Naive thymus-derived CD4-positive, alpha-beta T cell (primary cell): ENCODE measurements at places on chromosomes 4 and X. TPM values are rescaled to one million over a fixed set of nuclear protein-coding genes. Genes with fewer than 3 reads are reported as not detected.
A peak's percentile ranks its signal among the peaks of the same experiment; 100 is the strongest.

The AKAP14 gene
- not detected for polyA plus RNA-seq

The GRIA2 gene
- polyA plus RNA-seq = not detected

- H3K36me3 ChIP-seq = no peaks in the 10 kb centered on the region
- no peaks in the 10 kb centered on the region for H3K27me3 ChIP-seq
- no peak overlapping the region for H3K4me3 ChIP-seq
- no peaks in the 10 kb centered on the region for H3K4me1 ChIP-seq
- DNase-seq = no peak
These were observed 208.7 kb upstream of the FTHL17 start for GRCh38 chrX:31280580-31280979.

GRCh38 chr4:123495530-123495929 lies 98.9 kb downstream of the SPRY1 start:
- H3K27me3 ChIP-seq = no peaks in the 10 kb centered on the region
- no peak overlapping the region for H3K4me3 ChIP-seq

DNA sequence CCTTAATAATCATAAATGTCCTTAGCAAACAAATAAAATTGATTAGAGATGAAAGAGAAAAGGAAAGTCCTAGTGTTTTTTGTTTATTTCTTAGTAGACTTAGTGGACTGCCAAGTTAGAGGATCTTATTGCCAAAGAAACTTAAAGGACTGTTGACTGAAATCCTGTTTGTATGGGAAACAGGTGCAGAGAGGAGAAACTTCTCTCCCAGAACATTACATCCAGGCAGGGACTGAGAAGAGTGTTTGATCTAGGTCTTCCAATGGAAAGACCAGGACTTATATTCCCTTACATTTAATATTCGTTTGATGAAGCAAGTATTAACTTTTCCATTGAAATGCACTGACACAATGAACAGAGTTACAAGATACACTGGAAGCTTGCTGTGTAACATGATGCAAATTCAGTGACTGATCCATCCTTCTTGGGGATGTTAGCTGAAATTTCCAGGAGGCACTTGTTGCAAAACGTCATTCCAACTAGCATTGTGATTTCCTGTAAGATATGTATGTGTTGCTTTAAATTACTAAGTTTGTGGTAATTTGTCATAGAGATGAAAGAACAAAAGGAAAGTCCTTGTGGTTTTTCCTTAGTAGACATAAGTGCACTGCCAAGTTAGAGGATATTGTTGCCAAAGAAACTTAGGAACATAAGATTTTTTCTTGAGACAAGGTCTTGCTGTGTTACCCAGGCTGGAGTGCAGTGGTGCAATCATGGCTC lies 505.6 kb downstream of the STIM2 start:
- H3K36me3 ChIP-seq = no peaks in the 10 kb centered on the region
- H3K27ac ChIP-seq = no peak overlapping the region
- DNase-seq = no peak
- no peaks in the 10 kb centered on the region for H3K4me1 ChIP-seq
- H3K27me3 ChIP-seq = no peaks in the 10 kb centered on the region

The MAGED4 gene
- polyA plus RNA-seq = not detected

The CHRDL1 gene
- polyA plus RNA-seq = not detected

DNA sequence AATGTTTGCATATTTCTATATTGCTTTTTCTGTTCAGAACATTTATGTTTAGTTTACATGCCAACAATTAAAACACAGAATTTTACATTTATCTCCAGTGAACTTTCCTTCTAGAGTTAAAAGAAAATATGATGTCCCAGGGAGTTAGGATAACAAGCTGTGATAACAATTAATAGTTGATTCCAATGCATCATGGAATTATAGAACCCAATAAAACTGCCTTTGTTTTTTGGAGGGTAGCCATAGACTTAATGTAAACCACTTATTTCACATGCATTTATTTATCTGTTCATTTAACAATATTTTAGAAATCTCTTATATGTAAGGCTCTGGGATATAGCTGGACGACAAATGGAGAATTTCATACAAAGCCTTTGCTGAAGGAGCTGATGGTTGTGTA lies 180.0 kb downstream of the CFAP299 start:
- DNase-seq = no peak
- H3K4me3 ChIP-seq = no peak overlapping the region
- H3K27me3 ChIP-seq = no peaks in the 10 kb centered on the region
- H3K27ac ChIP-seq = no peak overlapping the region
- no peaks in the 10 kb centered on the region for H3K36me3 ChIP-seq

- H3K27me3 ChIP-seq = no peaks in the 10 kb centered on the region
- no peaks in the 10 kb centered on the region for H3K4me1 ChIP-seq
- H3K4me3 ChIP-seq = no peak overlapping the region
- DNase-seq = no peak
These were observed 136.5 kb downstream of the SPATA18 start for GRCh38 chr4:52187603-52188002.

- DNase-seq = no peak
- H3K4me3 ChIP-seq = no peak overlapping the region
- H3K4me1 ChIP-seq = no peaks in the 10 kb centered on the region
- H3K27me3 ChIP-seq = no peaks in the 10 kb centered on the region
- H3K27ac ChIP-seq = no peak overlapping the region
- no peaks in the 10 kb centered on the region for H3K36me3 ChIP-seq
These were observed 705.5 kb downstream of the ARAP2 start for GRCh38 chr4:35538807-35539206.

- H3K27me3 ChIP-seq = no peaks in the 10 kb centered on the region
- no peaks in the 10 kb centered on the region for H3K36me3 ChIP-seq
These were observed 172.0 kb downstream of the ADAM29 start for GRCh38 chr4:175090116-175090515.

The TCEAL7 gene
- not detected for polyA plus RNA-seq

The SLC6A14 gene
- polyA plus RNA-seq = not detected

DNA sequence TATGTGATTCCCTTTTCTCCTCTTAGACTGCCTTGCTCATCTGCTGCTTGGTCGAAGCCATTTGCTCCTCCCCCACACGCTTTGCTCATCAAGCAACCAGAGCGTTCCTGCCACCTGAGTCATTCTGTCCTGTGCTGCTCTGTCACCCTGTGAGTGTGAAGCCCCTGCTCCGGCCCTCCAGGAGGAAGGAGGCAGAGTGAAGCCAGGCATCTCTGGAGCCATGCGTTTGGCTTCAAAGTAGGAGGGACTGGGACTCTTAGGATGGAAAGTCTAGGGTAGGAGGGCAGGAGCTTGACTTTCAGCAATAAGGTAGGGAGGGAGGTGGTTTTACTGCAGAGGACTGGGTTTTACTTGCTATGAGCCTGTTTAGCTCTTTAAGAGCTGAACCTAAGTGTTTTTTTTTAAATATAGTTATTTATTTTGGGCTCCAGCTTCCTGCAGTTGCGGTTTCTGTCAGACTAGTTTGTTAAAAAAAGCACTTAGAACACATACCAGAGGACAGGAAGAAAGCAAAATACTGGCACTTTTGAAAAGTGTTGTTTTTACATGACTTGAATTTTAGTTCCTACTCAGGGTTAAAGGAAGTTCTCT lies 63.6 kb downstream of the SPINK2 start:
- peak; percentile 12 for DNase-seq
- H3K4me3 ChIP-seq = peak overlapping the region; percentile 46
- no peaks in the 10 kb centered on the region for H3K36me3 ChIP-seq

The ATP6AP1 gene
- 100 TPM for polyA plus RNA-seq

DNA sequence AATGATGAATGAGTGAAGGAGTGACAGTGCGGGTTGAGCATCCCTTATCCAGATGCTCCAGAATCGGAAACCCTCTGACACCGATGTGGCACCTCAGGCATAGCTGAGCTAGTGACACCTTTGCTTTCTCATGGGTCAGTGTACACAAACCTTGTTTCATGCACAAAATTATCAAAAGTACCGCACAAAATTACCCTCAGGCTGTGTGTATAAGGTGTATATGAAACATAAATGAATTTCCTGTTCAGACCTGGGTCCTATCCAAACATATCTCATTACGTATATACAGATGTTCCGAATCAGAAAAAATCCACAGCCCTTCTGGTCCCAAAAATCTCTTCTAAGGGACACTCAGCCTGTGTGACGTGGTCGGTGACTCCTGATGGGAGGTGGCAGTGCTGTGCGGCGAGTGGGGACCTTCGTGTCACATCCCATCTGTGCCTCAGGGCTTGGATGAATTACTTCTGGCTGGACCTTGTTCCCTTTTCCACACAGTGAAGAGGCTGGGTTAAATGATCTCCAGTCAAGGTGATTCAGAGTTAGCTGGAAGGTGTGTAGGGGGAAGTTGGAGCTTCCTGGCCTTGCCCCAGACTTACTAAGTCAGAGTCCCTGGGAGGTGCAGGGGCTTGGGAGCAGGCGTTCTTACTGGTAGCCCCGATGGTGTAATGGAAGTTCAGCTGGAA lies 18.8 kb downstream of the RGS12 start:
- no peak overlapping the region for H3K27ac ChIP-seq
- no peak overlapping the region for H3K4me3 ChIP-seq
- no peak for DNase-seq
- H3K4me1 ChIP-seq = no peaks in the 10 kb centered on the region

- H3K27ac ChIP-seq = no peak overlapping the region
- DNase-seq = no peak
- no peaks in the 10 kb centered on the region for H3K27me3 ChIP-seq
- H3K4me1 ChIP-seq = no peaks in the 10 kb centered on the region
These were observed 93.3 kb downstream of the TMEM47 start for GRCh38 chrX:34563804-34564203.

DNA sequence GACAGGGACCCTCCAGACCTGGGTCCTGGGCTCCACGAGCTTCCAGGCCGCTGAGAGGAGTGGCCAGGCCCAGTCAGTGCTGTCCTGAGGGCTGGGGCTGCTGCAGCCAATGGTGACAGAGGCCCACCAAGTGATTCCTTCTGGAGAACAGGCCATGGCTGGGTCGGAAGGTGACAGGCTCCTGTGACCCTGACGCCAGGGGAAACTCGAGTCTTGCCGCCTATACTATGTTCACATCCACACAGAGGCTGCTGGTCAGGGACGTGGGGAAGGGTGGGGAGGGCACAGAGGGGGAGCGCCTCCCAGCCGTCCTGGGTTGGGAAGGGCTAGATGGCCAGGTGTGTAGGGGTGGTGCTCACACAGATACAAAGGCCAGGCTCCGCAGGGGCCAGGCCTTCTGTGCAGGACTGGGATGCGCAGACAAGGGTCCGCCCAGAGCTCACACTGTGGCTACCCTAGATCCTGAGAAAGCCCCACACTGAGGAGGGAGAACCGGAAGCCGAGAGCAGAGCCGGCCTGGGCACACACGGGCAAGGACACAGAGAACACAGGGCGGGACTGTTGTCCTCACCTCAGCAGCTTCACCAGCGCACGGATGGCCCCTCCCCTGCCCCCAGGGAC lies 81.4 kb downstream of the HTRA3 start:
- H3K4me1 ChIP-seq = no peaks in the 10 kb centered on the region
- no peak for DNase-seq
- no peak overlapping the region for H3K4me3 ChIP-seq
- H3K27ac ChIP-seq = no peak overlapping the region
- H3K36me3 ChIP-seq = no peaks in the 10 kb centered on the region

The NLGN3 gene
- polyA plus RNA-seq = 0.24 TPM

The TEC gene
- polyA plus RNA-seq = 2.0 TPM

DNA sequence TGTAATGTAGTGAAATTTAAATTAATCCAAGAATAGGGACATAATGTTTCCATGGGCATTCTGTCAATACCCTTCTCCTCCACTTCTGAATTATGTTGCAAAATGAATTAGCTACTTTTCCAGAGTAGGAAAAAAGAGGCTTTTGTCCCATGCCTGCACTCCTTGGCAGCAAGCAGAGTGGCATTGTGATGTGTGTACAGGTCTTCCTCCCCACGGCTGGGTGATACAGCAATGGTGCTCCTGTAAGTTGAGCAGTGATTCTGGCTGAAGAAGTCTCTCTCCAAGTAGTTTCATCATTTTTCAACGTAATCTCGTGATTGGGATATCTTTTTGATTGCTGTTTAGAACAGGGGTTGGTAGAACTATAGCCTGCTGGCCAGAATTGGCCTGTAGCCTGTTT lies 59.9 kb downstream of the KIT start:
- DNase-seq = no peak
- no peaks in the 10 kb centered on the region for H3K27me3 ChIP-seq
- H3K4me1 ChIP-seq = no peaks in the 10 kb centered on the region
- no peak overlapping the region for H3K27ac ChIP-seq
- no peak overlapping the region for H3K4me3 ChIP-seq

DNA sequence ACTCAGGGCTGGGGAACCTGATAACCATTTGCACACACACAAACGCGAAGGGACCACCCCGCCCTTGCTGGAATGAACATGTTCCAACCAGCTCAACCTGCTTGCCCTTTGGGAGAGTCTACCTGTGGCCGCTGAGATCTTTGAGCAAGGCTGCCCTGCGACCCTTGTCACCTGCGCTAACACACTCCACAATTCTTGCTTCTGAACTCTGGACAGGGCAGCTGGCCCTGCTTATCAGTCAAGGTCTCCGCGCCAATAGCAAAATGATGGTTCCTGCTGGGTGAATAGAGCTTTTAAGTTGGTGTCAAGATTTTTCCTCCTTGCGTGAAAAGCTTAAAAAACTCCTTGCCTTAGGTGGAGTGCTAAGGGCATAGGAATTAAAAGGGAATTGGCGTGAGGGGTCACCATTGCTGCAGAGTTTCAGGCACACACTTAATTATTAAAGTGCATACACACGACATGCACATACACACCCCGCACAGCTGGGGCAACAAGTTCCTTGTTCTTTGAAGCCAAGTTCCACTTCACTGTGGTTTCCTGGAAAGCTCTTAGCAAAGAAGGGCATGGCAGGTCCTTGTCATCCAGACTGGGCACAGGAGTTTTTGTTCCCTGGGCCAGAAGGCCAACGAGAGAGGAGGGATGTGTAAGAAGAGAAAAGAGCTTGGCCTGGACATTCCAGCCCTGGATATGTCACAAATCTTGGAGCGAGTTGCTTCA lies 207.7 kb downstream of the STIM2 start:
- no peak overlapping the region for H3K4me3 ChIP-seq
- H3K36me3 ChIP-seq = no peaks in the 10 kb centered on the region
- H3K27me3 ChIP-seq = no peaks in the 10 kb centered on the region
- DNase-seq = no peak
- no peaks in the 10 kb centered on the region for H3K4me1 ChIP-seq
- H3K27ac ChIP-seq = no peak overlapping the region

DNA sequence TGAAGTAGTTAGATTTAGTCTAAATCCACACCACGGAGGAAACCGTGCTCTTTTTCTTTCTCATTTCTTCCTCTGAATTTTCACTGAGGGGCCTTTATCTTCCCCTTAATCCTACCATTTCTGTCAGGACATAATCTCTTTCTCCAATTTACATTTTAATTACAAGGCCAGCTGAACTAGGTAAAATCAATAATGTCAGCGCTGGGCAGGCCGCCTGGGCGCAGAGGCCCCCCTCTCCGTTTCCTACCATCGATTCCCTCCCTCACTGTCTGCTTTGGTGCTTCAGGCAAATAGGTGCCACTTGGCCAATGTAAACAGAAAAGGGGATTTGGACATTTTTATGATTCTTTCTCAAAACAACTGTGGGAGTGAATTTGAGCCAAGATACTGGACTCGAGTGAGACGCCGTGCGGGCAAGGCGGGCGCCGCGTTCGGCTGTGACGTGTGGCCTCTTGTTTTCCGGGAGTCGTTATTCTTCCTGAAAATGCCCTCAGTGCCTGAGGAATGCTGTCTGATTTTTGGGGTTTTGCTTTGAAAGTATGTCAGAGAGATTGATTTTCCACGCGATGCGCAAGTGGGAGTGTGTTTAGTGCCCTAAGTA lies 22.6 kb downstream of the UVSSA start:
- H3K27me3 ChIP-seq = no peaks in the 10 kb centered on the region
- DNase-seq = no peak
- no peak overlapping the region for H3K27ac ChIP-seq
- H3K4me1 ChIP-seq = no peaks in the 10 kb centered on the region
- H3K36me3 ChIP-seq = no peaks in the 10 kb centered on the region
- H3K4me3 ChIP-seq = no peak overlapping the region

- no peaks in the 10 kb centered on the region for H3K27me3 ChIP-seq
- H3K36me3 ChIP-seq = peaks cover 28% of the 10 kb centered on the region
- no peak overlapping the region for H3K4me3 ChIP-seq
These were observed 139.3 kb downstream of the AFAP1 start for GRCh38 chr4:7800410-7800809.
